ENCODE measurements at places on chromosomes 5 and 9. TPM values are rescaled to one million over a fixed set of nuclear protein-coding genes. Genes with fewer than 3 reads are reported as not detected.

The CAMK4 gene
- total RNA-seq, result 2.3 TPM

- no peak overlapping the region for H3K27ac ChIP-seq
- H3K36me3 ChIP-seq, result no peaks in the 10 kb centered on the region
- H3K4me3 ChIP-seq, result no peak overlapping the region
- no peaks in the 10 kb centered on the region for H3K4me1 ChIP-seq
- no peak for DNase-seq
Measured at GRCh38 chr9:5468850-5469249, 18.5 kb downstream of the CD274 start.

DNA sequence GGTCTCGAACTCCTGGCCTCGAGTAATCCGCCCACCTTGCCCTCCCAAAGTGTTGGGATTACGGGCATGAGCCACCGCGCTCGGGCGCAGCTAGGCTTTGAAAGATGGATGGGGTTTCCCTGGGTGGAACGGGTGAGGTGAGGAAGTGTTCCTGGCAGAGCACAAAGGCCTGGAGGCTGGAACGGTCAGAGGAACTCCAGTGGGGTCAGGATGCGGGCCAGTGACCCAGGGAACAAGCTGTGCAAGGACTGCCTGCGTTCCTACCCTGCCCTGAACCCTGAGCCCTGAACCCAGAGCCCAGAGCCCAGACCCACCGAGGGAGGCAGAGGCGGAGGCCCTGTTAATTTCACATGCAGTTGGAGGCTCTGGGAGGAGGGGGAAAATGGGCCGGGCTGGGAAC is 23.4 kb downstream of the NCS1 start:
- no peaks in the 10 kb centered on the region for H3K27me3 ChIP-seq
- DNase-seq, result no peak
- no peaks in the 10 kb centered on the region for H3K36me3 ChIP-seq
- peaks cover 99% of the 10 kb centered on the region for H3K4me1 ChIP-seq

DNA sequence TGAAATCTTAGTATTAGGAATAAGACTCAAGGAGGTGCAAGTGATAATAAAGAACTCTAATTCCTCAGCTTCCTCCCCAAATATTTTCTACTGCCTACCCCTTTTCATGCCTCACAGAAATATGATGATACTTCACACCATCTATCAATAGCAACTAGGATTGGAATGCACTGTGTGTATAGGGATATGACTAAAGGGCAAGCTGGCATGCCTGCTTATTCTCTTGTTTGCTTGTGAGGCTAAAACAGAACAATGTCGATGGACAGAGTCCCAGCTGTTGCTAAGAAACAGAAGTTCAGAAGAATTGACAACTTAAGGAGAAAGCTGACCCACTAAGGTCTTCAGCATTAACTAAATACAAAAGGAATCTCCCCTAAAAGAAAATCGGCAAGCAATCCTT is 9.7 kb upstream of the CHD1 start:
- no peaks in the 10 kb centered on the region for H3K27me3 ChIP-seq
- H3K4me1 ChIP-seq, result peaks cover 44% of the 10 kb centered on the region
- no peak for DNase-seq
- H3K4me3 ChIP-seq, result no peak overlapping the region

DNA sequence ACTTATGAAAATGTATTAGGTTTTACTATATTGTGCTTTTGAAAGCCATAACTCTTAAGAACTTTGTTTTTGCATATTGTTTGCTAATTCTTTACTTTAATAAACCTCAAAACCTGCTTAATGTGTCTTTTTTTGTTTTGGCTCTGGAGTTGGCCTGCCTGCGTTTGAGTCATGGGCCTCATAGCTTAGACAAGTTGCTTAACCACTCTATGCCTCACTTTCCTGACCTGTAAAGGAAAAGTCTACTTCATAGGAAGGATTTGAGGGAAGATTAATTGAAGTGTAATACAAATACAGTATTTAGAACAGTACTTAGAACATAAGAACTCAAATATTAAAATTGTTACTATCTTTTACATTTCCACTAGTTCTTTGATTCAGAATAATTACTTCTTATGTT is 10.3 kb downstream of the SMIM32 start:
- H3K27me3 ChIP-seq, result no peaks in the 10 kb centered on the region
- H3K27ac ChIP-seq, result no peak overlapping the region
- no peak for DNase-seq
- H3K4me1 ChIP-seq, result no peaks in the 10 kb centered on the region

DNA sequence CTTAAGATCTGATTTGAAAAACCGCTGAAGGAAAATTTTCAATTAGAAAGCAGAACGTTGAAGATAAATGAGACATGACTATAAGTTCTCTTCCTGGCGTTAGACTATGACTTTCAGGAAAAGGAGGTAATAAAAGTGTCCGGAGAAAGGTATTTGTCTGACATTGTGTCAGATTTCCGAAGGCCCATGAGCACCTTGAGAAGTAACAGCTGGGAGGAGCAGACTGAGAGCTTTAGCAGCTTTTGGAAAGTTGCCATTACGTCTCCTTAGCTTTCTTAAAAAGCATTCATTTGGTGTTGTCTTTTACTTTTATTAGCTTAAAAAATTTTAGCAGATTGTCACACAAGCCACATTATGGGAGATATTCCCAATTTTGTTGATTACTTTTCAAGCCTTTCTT is 363.5 kb downstream of the NDUFS4 start:
- no peaks in the 10 kb centered on the region for H3K27me3 ChIP-seq
- no peak for DNase-seq
- peaks cover 6% of the 10 kb centered on the region for H3K4me1 ChIP-seq

- H3K4me3 ChIP-seq, result no peak overlapping the region
- no peaks in the 10 kb centered on the region for H3K4me1 ChIP-seq
- H3K27ac ChIP-seq, result no peak overlapping the region
- H3K27me3 ChIP-seq, result no peaks in the 10 kb centered on the region
- DNase-seq, result no peak
Measured at GRCh38 chr9:34675048-34675714, 12.7 kb upstream of the CCL27 start.

DNA sequence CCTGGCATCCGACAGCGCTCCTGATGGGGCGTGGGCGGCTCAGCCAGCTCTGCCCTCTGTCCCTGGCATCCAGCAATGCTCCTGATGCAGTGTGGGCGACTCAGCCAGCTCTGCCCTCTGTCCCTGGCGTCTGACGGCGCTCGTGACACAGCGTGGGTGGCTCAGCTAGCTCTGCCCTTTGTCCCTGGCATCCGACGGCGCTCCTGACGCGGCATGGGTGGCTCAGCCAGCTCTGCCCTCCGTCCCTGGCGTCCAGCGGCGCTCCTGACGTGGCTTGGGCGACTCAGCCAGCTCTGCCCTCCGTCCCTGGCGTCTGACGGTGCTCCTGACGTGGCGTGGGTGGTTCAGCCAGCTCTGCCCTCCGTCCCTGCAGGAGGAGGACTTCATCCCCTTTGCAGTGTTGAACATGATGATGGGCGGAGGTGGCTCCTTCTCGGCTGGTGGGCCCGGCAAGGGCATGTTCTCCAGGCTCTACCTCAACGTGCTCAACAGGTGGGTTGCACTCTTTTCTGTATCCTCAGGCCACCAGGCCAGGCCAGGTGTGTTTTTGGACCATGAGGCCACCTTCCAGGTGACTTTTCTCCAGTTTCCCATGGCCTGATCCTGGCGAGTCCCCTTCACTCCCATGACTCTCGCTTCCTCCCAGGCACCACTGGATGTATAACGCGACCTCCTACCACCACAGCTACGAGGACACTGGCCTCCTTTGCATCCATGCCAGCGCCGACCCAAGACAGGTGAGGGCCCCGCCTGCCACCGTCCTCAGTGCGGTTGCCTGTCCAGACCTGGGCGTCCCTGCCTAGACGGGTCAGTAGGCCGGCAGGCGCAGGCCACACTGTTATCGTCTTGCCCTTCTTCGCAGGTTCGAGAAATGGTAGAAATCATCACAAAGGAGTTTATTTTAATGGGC is 8.0 kb downstream of the PMPCA start:
- no peak overlapping the region for H3K27ac ChIP-seq
- no peak for DNase-seq
- no peaks in the 10 kb centered on the region for H3K4me1 ChIP-seq
- H3K27me3 ChIP-seq, result no peaks in the 10 kb centered on the region
- peaks cover 94% of the 10 kb centered on the region for H3K36me3 ChIP-seq

- no peaks in the 10 kb centered on the region for H3K36me3 ChIP-seq
- no peak for DNase-seq
- H3K4me3 ChIP-seq, result no peak overlapping the region
Measured at GRCh38 chr5:150465927-150466326, 16.4 kb upstream of the RPS14 start.

GRCh38 chr9:138069731-138070456 is 192.3 kb downstream of the CACNA1B start:
- H3K27ac ChIP-seq, result no peak overlapping the region
- H3K4me1 ChIP-seq, result no peaks in the 10 kb centered on the region
- no peak for DNase-seq
- H3K36me3 ChIP-seq, result no peaks in the 10 kb centered on the region
- H3K4me3 ChIP-seq, result no peak overlapping the region

Measured in sigmoid colon (tissue), 7 donors.